ENCODE measurements at places on chromosomes 13 and 19.

- no peak for DNase-seq
Measured at GRCh38 chr13:98050041-98050466, 92.8 kb upstream of the FARP1 start.

- DNase-seq, result no peak
Measured at GRCh38 chr19:45763691-45764294, 5.3 kb downstream of the SIX5 start.

GRCh38 chr13:95083758-95084157 lies 217.5 kb downstream of the ABCC4 start:
- DNase-seq, result no peak

DNA sequence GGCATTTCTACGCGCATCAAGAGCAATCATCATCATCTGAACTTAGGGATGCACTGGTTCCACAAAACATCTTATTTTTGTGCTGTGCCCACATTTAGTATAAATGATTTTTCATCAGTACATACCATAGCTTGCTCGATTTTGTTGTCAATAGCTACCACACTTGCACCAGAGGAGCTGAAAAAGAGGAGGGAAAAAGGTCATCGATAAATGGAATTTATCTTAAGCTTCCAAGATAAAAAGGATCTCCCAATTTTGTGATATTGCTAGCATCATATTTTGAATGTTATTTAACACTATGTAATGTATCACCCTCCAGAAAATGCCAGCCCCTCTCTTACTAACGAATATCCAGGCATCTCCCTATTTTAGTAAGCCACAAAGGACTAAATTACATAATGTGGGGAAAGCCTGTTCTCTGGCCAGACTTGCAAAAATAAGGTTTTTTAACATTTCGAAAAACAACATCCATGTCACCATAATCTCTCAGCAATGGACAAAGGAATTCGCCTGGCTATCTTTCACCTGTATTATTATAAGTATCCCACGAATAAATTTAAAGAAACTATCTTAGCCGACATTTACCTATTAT lies 62.4 kb downstream of the SERP2 start:
- DNase-seq, result no peak

DNA sequence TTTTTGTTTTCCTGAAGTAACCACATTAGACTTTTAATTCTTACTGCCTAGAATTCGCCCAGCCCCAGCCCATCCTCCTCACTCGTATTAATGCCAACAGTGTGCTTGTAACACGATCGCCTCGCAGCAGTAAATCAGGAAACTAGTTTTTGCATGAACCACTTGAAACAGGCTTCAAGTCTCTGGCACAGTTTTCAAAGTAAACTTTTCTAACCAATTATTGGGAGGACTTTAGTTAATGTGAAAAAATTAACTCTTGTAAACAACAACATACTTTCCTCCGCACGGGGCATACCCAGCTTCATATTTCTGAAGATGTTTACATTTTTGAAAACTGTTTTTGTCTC lies 39.2 kb downstream of the TNFRSF19 start:
- no peak for DNase-seq

GRCh38 chr13:114185182-114185971 lies 6.3 kb downstream of the CFAP97D2 start:
- DNase-seq, result no peak

Data from NCI-H187 treated with DMSO at 0.1 percent for 48 hours (cell line).